ENCODE measurements at places on chromosomes 16 and 17. TPM values are rescaled to one million over a fixed set of nuclear protein-coding genes. Genes with fewer than 3 reads are reported as not detected.

Gene TNP2
- total RNA-seq, result not detected

Gene VWA3A
- total RNA-seq, result not detected

Gene ZNF750
- 10.6 TPM for total RNA-seq

Gene OVCA2
- 91.2 TPM for total RNA-seq

Gene ST6GALNAC2
- 114 TPM for total RNA-seq

Gene ERCC4
- total RNA-seq, result 7.2 TPM

Gene B4GALNT2
- 11.5 TPM for total RNA-seq

Gene RNF157
- total RNA-seq, result under 0.01 TPM

Gene MPP2
- total RNA-seq, result not detected

Gene GEMIN4
- 17.8 TPM for total RNA-seq

Gene MYH8
- not detected for total RNA-seq

Gene KCNAB3
- 0.21 TPM for total RNA-seq

Gene TEKT1
- not detected for total RNA-seq

Gene CRHR1
- not detected for total RNA-seq

Gene ADORA2B
- total RNA-seq, result 36.6 TPM

Gene NTN1
- total RNA-seq, result under 0.01 TPM

Gene CHST5
- total RNA-seq, result not detected

Gene USB1
- total RNA-seq, result 21.9 TPM

Gene ARHGAP27
- 28.0 TPM for total RNA-seq

Gene DPEP3
- total RNA-seq, result not detected

Gene CDRT15
- not detected for total RNA-seq

Gene FAM20A
- not detected for total RNA-seq

Gene NXPH3
- 0.14 TPM for total RNA-seq

Gene PGP
- total RNA-seq, result 8.0 TPM

Gene OR3A2
- not detected for total RNA-seq

Gene TMEM88
- total RNA-seq, result 0.85 TPM

Gene ZNF668
- 7.2 TPM for total RNA-seq

Gene DRC7
- total RNA-seq, result not detected

Gene ABCC11
- total RNA-seq, result 0.34 TPM

Data from nasal cavity respiratory epithelium epithelial cell of viscerocranial mucosa (primary cell).